ENCODE measurements at places on chromosomes 11 and 22. TPM values are rescaled to one million over a fixed set of nuclear protein-coding genes. Genes with fewer than 3 reads are reported as not detected.

OR8A1 gene
- not detected for total RNA-seq

FGF19 gene
- total RNA-seq, result not detected

MOV10L1 gene
- 0.38 TPM for total RNA-seq

PNPLA5 gene
- not detected for total RNA-seq

OR52A1 gene
- not detected for total RNA-seq

SNU13 gene
- 132 TPM for total RNA-seq

LRRC32 gene
- 136 TPM for total RNA-seq

PLET1 gene
- not detected for total RNA-seq

CCDC188 gene
- total RNA-seq, result 2.8 TPM

NXPE2 gene
- 0.22 TPM for total RNA-seq
